ENCODE measurements at places on chromosomes 3 and 15.

DNA sequence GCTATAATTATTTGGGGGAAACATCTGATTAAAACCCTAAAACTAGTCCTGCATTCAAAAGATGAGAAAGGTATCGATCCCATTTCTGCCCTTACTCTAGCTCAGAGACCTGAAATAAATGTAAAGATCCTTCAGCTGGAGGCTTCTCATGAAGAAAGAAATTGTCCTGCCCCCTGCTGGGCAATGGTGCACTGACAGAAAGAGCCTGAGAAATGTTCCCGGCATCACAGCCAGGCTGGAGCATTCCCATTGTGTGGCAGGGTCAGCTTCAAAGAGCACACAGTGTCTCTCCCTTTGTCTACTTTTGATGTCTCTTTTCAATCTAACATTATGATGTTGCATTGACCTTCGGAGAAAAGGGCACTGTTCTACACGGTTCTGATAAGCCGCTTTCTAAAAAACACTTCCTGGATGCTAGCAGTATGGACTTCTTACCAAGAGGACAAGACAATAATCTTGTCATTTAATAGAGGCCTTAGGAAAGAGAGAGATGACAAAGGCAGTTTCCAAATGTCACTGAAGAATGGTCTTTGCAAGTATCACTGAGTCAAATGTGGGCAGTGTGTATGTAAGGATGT, 287.5 kb downstream of the MAGI1 start:
- peak; percentile 9 for DNase-seq

GRCh38 chr15:39623529-39623931, 42.7 kb downstream of the THBS1 start:
- no peak for DNase-seq

DNA sequence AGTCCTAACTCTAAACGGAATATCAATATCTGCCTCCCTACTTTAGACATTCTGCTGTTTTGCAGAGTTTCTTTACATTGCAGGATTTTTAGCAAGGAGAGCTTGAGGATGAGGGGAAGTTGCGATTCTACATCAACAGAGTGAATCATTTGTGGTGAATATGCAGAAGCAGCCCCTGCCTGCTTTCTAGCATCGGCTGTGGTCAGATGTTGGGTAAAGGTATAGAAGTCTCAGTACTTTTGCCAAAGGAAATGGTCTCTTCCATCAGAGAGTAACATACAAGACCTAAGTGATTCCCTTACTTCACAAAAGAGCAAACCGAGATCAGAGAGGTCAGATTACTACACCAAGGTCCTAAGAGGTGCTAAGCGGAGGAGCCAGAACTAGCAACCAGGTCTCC, 15.2 kb downstream of the ST3GAL6 start:
- DNase-seq = no peak

- no peak for DNase-seq
These were observed 532.5 kb upstream of the KCNMB2 start for GRCh38 chr3:178003756-178004155.

GRCh38 chr3:69409831-69410230, 23.9 kb upstream of the FRMD4B start:
- DNase-seq = no peak

DNA sequence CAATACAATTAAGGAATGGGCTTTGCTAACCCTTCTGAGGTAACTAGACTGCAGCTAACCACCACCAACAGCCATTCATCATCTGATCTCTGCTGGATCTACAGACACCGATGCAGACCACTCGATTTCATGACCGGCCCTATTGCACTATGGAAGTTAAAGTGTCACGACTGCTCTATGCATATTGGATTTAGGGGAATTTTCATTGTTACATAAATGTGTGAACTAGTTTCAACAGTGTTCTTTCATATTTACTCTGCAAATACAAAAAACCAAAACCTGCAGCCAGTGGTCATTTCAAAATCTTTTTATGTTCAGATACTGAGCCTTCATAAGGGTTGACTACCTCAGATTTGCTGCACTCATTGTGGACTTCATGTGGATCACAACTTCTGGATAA, 14.5 kb downstream of the CDV3 start:
- no peak for DNase-seq

DNA sequence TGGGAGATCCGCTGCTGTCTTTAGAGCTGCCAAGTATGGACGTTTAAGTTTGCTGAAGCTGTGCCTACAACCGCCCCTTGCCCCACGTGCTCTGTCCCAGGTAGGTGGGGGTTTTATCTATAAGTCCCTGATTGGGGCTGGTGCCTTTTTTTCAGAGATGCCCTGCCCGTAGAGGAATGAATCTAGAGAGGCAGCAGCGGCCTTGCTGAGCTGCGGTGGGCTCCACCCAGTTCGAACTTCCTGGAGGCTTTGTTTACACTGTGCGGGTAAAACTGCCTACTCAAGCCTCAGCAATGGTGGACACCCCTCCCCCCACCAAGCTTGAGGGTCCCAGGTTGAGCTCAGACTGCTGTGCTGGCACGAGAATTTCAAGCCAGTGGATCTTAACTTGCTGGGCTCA, 83.4 kb upstream of the FGF7 start:
- no peak for DNase-seq

DNA sequence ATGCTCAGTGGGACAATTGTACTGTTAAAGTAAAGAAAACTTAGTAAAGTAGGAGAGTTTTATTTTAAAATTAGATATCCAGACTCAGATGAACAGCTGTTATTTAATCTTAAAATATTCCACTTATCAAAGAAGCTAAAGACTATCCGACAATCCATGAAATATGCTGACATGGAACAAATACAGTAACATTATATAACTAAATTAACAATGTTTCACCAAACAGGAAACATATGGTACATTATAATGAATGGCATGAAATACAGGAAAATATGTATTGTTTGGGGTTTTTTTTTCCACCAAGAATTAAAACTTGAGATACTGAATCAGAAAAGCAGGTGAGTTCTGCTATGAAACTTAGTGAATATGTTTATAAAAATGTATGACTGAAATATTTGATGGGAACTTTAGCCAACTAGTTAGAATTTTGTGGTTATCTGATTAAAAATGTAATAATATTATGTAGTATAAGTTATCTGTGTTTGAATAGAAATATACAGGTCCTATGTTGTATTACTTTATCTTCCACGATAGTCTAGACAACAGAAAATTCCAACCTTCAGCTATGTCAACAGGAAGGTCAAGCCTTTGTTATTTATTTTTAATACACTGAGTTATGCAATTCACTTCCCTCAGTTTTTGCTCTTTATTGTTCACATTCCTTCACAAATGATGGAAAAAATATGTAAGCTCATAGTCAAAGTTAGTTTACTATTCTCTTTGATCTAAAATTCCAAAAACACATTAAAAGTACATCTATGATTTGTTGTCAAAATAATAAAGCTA, 72.7 kb downstream of the UACA start:
- DNase-seq = no peak

DNA sequence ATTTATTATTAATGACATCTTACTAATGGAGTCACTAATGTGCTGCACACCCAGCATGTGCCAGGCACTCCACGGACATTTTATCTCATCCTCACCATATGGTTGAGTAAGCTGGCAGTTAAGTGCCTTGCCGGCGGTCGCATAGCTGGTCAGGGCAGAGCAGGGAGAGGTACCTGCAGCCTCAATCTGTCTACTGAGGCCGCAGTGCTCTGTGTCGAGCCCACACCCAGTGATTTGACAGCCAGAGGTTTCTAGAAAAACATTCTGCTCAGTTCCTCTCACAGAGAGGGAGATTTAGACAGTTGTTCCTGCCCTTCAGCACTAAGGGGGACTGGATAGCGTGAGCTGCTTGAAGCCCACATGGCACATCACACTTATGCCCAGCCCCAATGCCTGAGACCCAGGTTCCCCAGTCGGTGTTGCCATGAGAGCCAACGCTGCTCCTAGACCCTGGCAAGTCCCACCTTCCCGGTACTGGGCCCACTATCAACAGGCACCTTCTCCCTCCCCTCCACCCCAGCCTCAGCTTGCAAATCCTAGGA, 2.6 kb downstream of the LIPC start:
- DNase-seq = no peak

GRCh38 chr3:195154793-195155535, 116.0 kb downstream of the XXYLT1 start:
- peak; percentile 91 for DNase-seq

- DNase-seq = no peak
These were observed 22.0 kb upstream of the ARPP21 start for GRCh38 chr3:35617370-35617769.

GRCh38 chr3:192064959-192065358, 604.0 kb downstream of the PYDC2 start:
- DNase-seq = no peak

DNA sequence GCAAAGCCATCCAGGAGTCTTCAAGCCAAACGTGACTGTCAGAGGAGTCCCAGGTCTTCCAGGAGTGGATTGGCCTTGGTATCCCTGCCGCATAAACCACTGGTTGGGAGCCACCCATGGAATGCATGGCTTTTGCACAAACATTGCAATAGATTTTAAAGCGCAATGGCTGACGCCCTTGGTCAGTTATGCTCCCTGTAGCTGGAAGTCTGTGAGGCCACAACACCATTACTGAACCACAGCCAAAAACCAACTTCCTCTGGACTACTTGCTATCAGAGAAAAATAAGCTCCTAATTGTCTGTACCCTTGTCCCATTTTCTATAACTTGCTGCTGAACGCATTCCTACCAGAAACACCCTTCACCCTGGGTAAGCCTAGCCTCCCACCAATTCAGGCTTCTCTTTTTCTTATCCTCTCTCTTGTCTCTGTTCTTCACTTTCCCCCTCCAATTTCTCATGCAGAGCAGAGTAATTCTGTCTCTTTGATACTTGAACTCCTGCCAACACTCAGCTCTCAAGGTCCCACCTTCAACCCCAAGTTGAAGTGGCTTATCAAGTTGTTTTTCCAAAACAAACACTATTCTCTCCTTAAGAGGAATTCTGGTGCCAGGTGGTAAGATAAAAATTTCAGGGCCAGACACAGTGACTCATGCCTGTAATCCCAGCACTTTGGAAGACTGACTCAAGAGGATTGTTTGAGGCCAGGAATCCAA, 176.4 kb upstream of the UBE2E1 start:
- DNase-seq = no peak

DNA sequence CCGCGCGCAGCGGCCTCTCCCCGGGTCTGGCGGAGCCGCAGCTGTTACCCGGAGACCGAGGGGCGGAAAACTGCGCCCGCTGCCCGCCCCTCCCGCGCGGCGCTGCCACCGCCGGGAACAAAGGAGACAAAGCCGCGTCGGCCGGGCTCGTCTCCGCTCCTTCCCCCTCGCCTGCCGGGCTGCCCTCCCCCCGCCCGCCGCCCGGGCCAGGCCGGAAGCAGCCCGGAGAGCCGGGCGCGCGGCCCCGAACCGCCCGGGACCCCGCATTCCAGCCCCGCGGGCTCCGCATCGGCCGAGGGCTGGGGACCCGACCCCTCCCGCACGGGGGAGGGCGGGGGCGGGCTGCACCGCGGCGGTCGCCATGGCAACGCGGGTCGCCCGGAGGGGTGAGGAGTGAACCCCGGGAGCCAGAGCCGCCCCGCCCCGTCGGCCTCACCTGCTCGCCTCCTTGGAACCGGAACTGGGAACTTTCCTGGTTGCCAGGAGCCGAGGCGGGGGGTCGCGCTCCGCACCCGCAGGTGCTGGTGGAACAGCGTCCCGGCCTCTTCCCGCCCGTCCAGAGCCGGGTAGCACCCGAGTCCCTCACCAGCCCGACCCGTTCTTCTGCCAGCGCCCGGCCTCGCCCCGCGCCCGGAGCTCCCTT, 448 bp downstream of the PLXNB1 start:
- no peak for DNase-seq

DNA sequence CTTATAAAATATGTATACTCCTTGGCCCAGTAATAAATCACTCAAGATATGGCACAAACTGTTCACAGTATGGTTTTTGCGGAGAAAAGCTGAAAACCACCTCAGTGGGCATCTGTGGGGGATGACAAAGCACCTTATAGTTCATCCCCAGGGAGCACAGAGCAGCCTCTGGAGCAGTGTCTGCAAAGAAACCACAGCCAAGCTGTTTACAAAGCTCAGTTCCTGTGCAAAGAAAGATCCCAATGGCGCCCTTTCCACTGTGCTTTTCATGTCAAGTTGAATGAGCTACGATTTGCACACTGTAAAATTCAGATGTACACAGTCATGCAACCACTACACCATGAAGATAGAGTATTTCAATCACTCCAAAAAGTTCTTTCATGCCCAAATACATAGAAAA, 2.5 kb upstream of the EFCC1 start:
- DNase-seq = no peak
